Activated naive CD8-positive, alpha-beta T cell treated with anti-CD3 and anti-CD28 coated beads, Interleukin-2, amount 10 ng/mL, durations not matched to agents 7 days and 5 days (primary cell): ENCODE measurements at places on chromosomes 3 and 15. TPM values are rescaled to one million over a fixed set of nuclear protein-coding genes. Genes with fewer than 3 reads are reported as not detected.

The PLSCR5 gene
- total RNA-seq: not detected

The SEMA3B gene
- total RNA-seq: 1.0 TPM

- H3K36me3 ChIP-seq: no peaks in the 10 kb centered on the region
- no peaks in the 10 kb centered on the region for H3K4me1 ChIP-seq
- no peak overlapping the region for H3K4me3 ChIP-seq
- no peak for DNase-seq
Observed at GRCh38 chr3:159904911-159905310, 83.7 kb upstream of the IL12A start.

The ZNF619 gene
- 13.3 TPM for total RNA-seq

DNA sequence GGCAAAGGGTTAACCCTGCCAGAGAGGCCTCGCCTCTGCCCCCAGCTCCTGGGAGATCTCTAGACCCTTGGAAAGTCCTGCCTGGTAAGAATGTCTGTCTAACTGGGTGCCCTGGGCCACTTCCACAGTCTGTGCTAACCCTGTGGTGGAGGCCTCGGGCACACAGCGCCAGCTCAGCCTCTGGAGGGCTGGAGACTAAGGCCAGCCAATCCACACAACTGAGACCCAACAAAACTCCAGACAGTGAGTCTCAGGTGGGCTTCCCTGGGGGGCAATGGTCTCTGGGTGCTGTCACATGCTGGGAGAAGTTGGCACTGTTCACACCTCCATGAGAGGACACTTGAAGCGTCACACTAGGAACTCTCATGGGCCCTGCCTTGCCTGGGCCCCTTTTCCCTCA lies 19.5 kb downstream of the ZXDC start:
- H3K4me3 ChIP-seq: no peak overlapping the region
- H3K27me3 ChIP-seq: no peaks in the 10 kb centered on the region
- H3K36me3 ChIP-seq: peaks cover 9% of the 10 kb centered on the region
